ENCODE measurements at places on chromosomes 11 and 22.

- DNase-seq = no peak
Measured at GRCh38 chr11:3879967-3880542, 24.6 kb downstream of the STIM1 start.

- DNase-seq = no peak
Measured at GRCh38 chr11:95556342-95557163, 233.0 kb downstream of the FAM76B start.

DNA sequence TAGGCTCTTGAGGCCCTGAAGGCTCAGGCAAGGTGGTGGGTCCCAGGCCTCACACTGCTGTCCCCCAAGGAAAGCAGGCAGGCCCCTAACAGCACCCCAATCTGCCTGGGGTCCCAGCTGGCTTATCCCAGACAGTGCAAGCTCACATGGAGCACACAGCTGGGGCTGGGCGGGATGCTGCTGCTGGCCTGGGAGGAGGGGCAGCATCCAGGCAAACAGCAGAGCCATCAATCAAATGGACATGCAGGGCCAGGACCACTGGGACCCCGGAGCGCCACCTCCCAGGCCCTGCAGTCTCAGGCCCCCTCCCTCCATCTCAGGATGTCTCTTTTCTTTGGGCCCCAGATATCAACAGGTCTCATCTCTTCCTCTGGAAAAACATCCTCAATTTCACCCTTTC, 140.3 kb downstream of the BRD1 start:
- DNase-seq = no peak

GRCh38 chr11:66879000-66879399, 22.1 kb downstream of the LRFN4 start:
- DNase-seq = no peak

- DNase-seq = no peak
Measured at GRCh38 chr22:50269573-50269969, 609 bp downstream of the MAPK11 start.

DNA sequence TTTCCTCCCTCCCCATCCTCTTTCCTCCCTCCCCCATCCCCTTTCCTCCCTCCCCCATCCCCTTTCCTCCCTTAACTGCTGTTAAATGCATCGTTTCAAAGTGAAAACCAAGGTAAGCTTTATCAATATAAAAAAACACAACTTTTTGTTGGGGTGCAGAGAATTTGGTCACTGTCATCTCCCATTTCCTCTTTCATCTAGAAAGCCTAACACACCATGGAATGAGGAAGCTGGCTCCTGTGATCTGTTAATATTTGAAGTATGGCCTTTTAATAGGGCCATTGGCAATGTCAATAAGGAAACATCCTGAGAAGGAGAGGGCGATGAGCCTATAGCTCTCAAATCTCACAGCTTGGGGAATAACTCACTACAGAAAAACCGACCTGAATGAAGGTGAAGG, 7.0 kb downstream of the EXPH5 start:
- DNase-seq = no peak

DNA sequence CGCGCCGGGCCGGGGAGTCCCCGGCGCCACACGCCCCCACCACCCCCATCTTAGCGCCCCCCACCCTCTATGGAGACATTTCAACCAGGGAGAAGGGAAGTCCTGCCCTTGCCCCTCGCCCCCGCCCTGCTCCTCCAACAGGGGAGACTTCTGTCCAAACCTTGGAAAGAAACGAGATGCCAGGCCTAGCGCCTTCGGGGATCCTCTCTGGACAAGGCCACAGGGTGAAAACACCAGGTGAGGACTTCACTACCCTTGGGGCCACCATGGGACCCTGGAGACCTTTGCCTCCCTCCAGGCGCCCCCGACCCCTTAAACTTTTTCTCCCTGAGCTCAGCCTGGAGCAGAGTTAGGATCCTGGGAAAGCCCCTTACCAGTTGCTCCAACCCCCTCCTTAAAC, 11.6 kb upstream of the NPAS4 start:
- DNase-seq = no peak

GRCh38 chr22:45423524-45423923, 10.0 kb downstream of the RIBC2 start:
- DNase-seq = no peak

DNA sequence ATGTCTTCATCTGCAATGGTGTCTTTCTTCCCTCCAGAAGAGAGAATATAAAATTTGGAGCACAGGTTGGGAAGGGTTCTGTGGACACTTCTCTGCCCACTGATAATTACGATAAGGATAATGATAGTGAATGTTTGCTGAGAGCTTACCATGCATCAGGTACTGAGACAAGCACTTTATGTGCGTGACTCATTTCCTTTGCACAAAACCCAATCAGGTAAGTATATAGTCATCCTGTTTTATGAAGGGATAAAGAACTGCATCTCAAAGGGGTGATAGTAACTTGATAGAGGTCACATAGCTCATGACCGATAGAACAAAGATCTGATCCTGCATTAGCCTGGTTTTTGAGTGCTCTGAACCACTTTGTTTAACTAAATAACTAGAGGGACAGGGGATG, 9.4 kb downstream of the DRD2 start:
- DNase-seq = no peak

DNA sequence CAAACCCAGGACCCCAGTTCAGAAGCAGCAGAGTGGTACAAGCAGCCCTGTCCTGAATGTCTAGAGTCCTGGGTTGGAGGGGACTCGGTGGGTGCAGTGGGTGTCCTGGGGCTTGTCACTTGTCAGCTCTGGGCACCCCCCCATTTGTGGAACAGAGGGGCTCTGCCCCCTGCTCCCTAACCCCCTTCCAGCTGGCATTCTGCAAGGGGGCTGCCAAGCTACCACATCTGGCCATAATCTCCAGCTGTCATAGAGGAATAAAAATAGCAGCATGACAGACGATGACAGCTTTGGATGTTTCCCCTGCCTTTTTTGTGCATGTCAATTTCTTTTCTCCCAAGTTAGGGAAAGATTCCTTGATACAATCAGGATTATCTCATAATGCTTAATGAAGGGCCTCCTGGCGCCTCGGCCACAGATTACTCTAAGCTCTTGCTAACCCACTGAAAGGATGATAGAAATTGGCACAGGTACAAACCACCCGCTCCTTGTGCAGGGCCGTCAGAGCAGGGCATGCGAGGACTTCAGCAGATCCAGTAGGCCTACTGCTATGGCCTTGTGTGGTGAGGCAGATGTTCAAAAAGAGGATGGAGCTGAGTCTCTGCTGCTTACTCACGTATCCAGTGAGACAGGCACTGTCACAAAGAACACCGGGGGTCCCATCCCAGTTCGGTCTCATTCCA, 83.0 kb downstream of the ISX start:
- no peak for DNase-seq

DNA sequence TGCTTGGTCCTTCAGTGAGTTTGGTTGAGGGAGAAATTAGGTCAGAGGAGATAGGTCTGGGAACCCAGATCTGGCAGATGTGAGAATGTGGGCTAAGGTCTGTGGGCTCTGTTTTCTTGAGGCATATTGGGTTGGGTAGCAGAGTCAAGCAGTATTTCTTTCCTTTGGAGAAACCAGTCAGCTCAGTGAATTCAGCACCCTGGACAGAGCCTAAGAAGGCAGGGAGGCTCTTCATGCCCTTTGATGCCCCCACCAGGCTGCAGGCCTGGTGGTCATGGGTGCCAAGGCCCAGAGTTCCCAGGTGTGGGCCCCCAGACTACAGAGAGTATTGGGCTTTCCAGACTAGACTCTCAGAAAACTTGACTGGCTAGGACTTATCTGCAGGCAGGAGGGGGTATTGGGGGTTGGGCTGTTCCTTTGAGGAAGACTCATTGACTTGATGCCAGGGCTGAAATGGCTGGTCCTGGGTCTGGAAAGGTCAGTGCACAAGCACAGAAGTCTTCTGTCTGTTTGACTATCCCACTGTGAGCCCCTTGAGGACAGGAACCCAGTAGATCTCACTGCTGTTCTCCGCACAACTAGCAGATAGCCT, 45.3 kb upstream of the NECTIN1 start:
- no peak for DNase-seq

DNA sequence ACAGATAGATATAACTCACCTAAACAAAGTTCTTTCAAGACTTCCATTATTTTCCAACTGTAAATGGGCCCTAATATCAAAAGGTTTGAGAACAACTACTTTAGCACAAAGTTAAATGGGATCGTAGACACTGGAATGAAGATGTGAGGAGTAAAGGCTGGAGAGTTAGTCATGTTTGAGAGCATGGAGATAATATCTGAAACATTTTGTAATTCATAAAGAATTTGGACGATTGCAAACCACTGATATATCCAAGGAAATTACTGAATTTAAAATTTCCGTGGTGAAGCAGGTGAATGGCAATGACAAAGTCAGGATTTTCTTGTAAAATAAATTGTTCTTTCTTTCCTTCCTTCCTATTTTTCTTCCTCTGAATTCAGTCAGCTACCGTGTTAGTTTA, 564.9 kb downstream of the CNTN5 start:
- no peak for DNase-seq

- DNase-seq = no peak
Measured at GRCh38 chr22:35443790-35444684, 44.1 kb downstream of the MCM5 start.

DNA sequence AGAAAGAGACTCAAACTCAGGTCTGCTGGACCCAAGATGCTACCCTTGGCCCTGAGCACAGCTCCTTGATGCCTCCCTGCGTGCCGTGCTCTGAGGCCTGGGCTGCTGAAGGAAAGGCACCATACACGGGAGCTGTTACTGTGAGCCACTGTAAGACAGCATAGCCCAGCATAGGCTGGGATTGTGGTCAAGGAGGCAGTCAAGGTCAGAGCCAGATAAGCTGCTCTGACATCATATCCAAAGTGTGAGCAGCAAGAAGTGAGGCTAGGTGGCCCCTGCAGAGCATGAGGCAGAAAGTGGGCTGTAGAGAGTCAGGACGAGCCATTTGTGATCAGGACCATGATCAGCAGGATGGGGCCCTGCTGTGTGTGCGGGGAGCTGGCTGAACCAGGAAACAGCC, 7.7 kb downstream of the SLC22A8 start:
- no peak for DNase-seq

- no peak for DNase-seq
Measured at GRCh38 chr11:362642-363442, 6.5 kb upstream of the B4GALNT4 start.

GRCh38 chr11:103735497-103736032, 300.9 kb upstream of the DDI1 start:
- DNase-seq = no peak

GRCh38 chr11:80163441-80163840, 722.6 kb upstream of the TENM4 start:
- no peak for DNase-seq

DNA sequence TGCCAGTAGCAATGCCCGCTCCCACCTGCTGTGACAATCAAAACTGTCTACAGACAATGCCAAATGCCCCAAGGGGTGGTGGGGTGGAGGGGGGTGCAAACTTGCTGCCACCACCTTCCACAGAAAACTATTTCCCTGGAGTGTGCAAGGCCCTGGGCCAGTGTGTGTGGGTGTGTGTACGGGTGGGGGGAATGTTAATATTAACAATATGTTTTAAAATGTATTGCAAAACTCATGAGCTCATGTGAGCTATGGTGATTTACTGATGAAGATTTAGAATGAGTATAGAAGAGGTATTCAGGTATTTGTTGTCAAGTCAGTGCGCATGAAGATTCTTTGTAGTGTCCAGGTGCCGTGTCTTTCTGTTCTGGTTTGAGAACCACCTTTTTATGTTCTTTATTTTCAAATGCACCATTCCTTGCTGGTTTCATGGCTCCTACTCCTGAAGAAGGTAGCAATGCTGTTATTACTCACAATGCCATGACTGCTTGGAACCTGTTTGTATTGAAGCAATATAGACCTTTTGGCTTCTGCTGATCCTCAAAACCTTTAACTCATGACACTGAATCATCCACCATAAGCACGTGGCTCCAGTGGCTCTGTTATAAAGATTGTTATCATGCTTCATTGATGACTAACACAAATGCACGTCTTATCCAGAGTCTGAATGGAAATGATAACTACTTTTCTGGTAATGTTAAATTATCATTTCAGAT, 29.9 kb upstream of the AQP11 start:
- no peak for DNase-seq

GRCh38 chr11:130490682-130491449, 42.4 kb downstream of the ADAMTS15 start:
- no peak for DNase-seq

- DNase-seq = no peak
Measured at GRCh38 chr22:29141078-29141688, 64.5 kb upstream of the EMID1 start.

- no peak for DNase-seq
Measured at GRCh38 chr11:91187314-91187713, 964.5 kb upstream of the CHORDC1 start.

DNA sequence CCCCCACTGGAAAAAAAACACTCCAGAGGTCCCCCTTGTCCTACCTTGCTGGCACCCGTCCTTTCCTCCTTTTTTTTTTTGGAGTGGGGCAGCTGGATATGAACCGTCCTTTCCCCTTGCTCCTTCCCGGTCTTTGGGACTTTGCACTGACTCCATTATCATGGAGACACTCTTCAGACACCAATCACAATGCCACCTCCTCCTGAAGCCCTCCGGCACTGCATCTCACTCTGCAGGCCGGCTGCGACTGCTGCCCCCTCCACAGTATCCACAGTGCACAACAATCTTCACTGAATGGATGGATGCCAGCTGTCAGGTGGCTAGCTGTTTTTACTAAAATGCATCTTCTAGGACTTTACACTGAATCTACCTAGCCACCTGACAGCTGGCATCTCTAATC, 12.7 kb upstream of the RGL4 start:
- no peak for DNase-seq

GRCh38 chr22:17257121-17258001, 38.1 kb upstream of the ADA2 start:
- DNase-seq = no peak

GRCh38 chr11:1370186-1371025, 19.3 kb upstream of the BRSK2 start:
- no peak for DNase-seq

DNA sequence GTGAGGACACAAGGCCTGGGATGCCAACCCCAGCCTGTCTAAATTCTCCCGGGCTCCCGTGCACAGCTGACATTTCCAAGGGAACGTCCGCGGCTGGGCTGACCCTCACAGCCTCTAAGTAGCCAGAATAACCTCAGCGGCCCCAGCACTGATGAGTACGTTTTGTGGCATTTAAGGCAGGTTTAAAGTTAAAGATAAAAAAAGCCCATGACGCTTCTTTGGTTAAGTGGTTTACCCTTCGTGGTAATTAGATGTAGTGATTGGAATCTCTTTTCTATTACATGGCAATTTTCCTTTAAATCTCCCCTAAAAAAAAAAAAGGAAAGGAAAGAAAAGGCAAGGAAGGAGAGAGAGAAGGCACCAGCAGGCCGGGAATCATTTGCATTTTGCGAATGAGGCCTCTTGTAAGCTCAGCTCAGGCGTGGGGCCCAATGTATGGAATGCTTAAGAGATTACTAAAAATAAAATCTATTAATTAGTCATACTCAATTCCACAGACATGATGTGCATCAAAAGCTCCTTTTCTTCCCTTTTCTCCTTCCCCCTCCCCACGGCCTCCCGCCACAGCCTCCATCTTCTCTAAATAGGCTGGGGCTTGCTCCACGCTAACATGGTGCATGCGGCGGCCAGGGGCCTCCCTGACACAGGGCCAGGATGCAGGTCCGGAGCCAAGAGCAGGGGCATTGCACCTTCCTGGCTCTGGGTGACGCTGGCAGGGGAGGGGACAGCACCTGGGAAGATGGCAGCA, 44.1 kb downstream of the MACROD1 start:
- no peak for DNase-seq
